ENCODE measurements at places on chromosomes 3 and 15.

- DNase-seq = no peak
These were observed 107.1 kb downstream of the ZMAT3 start for GRCh38 chr3:178964551-178964950.

- no peak for DNase-seq
These were observed 8.0 kb downstream of the TLR9 start for GRCh38 chr3:52217409-52217805.

- DNase-seq = peak; percentile 79
These were observed at the start of gene SPG11 for GRCh38 chr15:44663410-44664308. Gene SPG11 (minus strand): TSS chr15:44663662. CDS start chr15:44663647, 15 bp downstream.

GRCh38 chr3:169103951-169104941 lies 559.3 kb downstream of the MECOM start:
- no peak for DNase-seq

GRCh38 chr15:74869726-74870407 lies 3.3 kb downstream of the SCAMP2 start:
- DNase-seq = no peak

- no peak for DNase-seq
These were observed 472.5 kb upstream of the SGO1 start for GRCh38 chr3:20658491-20658890.

DNA sequence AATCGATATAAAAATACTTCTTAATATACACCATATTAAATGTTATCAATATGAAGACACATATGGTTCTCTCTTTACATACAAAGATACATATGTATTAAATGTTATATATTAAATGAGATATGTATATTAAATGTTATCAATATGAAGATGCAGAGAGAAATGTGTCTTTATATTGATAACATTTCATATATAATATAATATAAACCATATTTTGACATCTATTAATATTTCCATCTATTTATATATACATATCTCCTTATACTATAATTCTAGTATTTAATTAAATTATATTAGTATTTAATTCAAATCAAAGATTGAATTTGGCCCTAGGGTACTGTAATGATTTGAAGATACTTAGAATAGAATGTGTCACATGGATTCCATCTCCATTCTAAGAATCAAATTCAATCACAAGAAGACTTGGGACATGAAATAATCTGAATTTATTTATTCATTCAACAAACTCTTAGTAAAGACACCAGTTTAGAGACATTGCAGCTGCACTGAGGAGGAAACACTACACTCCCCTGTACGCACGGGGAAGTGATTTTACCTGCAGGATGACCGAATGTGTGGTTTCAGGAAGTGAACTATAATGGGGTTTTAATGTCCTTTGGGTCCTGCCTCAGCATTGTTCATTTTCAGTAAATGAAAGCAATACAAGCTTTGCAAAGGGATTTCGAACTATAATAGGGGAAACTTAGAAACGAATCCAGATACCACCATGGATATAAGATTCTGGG lies 365.1 kb downstream of the MECOM start:
- DNase-seq = no peak

Data from NCI-H1417 treated with DMSO at 0.1 percent for 48 hours (cell line).